NCI-H526 treated with DMSO at 0.1 percent for 48 hours (cell line): ENCODE measurements at places on chromosomes 11 and 22.
A peak's percentile ranks its signal among the peaks of the same experiment; 100 is the strongest.

DNA sequence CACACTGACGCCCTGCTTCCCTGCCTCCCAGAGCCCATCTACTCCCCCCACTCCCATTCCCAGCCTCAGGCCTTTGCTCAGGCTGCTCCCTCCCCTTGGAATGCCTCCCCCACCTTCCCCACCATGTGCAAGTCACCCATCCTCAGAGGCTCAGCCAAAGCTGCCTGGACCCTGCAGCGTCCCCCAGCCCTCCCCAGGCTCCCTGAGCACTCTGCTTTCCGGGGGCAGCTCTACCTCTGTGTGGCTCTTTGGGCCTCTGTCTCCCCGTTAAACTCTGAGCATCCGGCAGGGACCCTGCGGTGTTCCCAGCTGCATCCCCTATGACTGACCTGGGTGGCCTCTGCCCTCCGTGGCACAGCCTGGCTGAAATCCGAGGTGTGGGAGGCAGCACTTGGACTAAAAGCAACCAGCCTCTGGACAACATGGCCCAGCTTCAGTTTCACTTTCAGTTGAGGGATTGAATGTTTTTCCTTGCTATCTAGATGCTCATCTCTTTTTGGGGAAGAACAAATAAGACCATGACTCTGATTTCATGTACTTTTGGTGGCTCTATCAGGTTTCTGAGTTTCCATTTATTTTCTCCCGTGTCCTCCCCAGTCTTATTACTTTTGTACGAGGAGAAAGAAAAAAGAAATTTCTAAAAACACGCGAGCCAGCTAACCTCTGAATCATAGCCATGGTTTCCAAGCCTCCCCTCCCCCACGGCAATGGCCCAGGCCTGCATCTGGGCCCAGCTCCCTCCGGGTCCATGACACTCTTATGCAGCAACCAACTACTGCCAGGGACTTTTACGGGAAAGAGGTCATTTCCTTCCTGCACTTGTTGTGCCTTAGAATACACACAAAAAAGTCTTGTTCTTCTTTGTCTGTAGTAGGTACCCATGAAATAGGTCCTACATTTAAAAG, 3.8 kb downstream of the APOL3 start:
- DNase-seq, result no peak

GRCh38 chr11:41031551-41032060, 427.8 kb downstream of the LRRC4C start:
- DNase-seq, result no peak

DNA sequence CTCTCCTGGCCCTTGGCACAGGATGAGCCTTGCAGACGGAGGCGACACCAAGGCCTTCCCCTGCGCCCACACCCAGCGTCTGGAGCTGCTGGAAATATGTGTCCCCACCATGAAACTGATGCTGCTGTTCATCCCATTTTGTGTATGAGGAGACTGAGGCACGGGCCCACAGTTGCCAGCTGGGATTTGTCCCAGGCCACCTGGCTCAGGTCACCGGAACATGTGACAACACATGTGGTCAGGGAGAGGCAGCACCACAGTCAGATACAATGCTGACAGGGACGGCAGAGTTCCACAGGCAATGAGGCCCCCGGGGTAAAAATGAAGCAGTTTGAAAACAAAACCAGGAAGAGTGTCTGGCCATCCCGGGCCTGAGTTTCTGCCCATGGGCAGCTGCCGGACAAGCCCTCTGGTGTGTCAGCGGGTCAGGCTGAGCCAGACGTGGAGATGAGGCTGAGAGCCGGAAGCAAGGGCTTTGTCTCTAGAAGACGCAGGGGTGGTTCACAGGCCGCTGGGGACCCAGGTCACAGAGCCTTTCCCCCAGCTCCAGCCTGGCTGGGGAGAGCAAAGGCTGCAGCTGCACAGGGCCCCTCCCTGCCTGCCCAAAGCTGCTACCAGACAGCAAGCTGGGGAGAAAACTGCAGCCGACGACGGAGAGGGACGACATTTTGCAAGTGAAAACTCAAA, 80.7 kb downstream of the CDKN1C start:
- DNase-seq, result no peak

GRCh38 chr11:33617672-33618350, 82.8 kb downstream of the C11orf91 start:
- no peak for DNase-seq

- DNase-seq, result no peak
These were observed 29.4 kb downstream of the GRIK4 start for GRCh38 chr11:120540744-120541465.

DNA sequence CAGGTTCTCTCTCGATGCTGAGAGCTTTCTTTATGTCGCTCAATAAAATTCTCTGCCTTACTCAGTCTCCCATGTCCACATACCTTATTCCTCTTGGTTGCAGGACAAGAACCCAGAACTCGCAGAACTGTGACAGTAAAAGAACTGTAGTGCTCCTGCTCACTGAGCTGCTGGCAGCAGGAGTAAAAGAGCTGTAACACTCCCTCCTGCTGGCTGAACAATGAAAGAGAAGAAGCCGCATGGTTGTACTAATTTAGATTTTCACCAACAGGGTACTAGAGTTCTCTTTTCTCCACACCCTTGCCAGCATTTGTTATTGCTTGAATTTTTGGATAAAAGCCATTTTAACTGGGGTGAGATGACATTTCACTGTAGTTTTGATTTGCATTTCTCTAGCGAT, 433.2 kb downstream of the GUCY1A2 start:
- DNase-seq, result peak; percentile 38

- no peak for DNase-seq
These were observed 216.5 kb upstream of the CADM1 start for GRCh38 chr11:115720602-115721245.

DNA sequence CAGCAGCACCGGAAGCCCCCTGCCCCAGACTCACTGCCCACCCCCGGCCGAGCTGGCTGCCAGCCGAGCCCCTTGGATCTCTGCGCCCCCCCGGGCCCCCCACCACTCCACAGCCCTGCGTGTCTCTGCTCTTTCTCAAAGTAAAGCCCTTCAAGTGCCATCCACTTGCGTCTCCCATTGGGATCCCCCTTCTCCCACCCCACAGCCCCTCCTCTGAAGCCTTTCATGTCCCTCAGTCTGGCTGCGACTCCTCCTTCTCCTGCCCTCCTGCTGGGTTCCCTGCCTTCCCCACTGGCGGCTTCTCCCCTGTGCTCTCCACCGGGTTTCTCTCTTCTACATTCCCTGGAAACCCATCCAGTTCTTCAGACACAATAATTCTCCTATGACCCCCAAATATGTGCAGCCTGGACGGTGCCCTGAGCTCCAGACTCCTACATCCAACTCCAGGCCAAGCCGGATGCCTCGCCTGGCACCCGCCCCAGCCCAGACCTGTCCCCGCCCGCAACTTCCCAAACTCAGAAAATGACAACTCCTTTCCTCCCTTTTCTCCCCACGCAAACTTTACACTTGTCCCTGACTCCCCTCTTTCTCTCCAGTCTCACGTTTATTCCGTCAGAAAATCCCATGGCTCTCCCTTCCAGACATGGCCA, 108.9 kb downstream of the WNT7B start:
- no peak for DNase-seq

GRCh38 chr22:26658161-26658560, 773 bp downstream of the MIAT start:
- DNase-seq, result no peak

DNA sequence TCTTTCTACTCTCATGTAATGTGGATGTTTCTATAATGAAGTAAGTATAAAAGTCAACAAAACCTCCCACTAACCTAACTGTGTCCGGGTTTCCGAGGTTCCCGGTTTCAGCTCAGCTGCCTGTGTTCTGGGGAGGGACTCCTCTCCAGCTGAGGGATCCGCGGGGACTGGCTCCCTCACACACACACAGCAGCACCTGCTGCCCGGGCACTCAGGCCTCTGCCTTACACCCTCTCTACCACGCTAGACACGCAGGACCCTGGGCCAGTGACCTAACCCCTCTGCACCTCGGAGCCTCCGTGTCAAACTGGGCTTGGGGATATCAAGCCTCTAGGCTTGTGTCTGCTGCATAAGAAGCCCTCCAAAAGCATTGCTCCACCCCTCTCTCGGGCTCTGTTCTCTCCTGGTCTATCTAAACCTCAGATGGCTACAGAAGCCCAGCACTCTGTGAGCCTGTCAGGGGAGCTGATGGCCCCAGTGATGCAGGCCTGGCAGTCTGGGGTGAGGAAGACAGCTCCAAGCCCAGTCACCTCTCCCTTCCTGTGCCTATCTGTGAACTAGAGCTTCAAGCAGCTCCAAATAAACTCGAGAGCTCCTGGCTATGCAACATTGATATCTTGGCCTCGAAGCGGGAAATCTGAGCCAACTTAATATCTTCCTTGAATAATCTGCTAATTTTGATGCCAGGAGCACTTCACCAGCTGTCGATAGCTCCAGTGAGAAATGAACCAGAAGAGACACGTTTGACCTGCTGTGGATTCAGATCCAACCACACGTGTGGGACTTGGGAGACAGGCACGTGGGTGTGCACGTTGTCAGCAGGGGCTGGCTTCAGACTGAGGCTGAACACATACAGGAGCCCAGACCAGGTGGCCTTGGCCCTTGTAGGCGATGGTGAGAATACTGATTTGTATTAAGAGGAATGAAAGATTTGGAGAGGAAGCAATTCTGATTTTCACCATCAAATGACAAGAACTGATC, 232.7 kb upstream of the B3GAT1 start:
- no peak for DNase-seq

- no peak for DNase-seq
These were observed 13.1 kb downstream of the OR10W1 start for GRCh38 chr11:58254936-58255335.

GRCh38 chr11:87281496-87281895, 243.8 kb downstream of the TMEM135 start:
- no peak for DNase-seq

GRCh38 chr11:107131756-107132155, 113.5 kb upstream of the GUCY1A2 start:
- no peak for DNase-seq

DNA sequence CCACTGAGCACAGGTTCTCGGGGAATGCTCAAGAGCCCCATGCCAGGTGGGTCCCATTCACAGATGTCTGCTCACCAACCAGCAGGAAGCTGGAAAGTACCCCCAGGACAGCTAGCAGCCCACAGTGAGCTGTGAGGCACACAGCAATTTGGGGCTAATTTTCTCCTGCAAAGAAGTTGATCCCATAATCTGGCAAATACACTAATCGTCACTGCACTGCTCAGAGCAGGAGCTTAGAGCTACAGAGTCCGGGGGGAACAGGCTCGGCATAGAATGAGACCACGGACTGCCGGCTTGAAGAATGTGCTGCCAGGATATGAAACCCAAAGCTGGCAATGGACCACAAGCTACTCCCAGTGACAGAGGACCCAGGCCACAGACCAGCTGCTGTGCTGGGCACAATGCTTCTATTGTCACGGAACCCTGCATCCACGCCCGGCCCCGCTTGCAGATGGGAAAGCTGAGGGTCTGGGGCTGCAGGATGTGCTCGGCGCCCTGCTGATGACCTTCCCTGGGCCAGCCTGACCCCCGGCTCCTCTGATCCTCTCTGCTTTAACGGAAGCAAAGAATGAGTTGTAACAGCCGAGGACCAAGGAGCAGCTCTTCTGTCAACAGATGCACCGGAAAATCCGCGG, 239.7 kb downstream of the CTTN start:
- peak; percentile 19 for DNase-seq

DNA sequence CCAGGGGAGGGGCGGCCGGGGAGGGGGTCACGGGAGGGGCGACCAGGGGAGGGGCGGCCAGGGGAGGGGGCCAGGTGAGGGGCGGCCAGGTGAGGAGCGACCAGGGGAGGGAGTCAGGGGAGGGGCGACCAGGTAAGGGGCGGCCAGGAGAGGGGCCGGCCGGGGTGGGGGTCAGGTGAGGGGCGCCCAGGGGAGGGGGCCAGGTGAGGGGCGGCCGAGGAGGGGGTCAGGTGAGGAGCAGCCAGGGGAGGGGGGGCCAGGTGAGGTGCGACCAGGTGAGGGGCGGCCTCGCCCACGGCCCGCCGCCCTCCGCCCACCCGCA, 355 bp downstream of the TESMIN start:
- no peak for DNase-seq

- DNase-seq, result no peak
These were observed 4.5 kb downstream of the RPS6KB2 start for GRCh38 chr11:67432655-67433349.

GRCh38 chr22:30188911-30189310, 57.6 kb downstream of the LIF start:
- no peak for DNase-seq

DNA sequence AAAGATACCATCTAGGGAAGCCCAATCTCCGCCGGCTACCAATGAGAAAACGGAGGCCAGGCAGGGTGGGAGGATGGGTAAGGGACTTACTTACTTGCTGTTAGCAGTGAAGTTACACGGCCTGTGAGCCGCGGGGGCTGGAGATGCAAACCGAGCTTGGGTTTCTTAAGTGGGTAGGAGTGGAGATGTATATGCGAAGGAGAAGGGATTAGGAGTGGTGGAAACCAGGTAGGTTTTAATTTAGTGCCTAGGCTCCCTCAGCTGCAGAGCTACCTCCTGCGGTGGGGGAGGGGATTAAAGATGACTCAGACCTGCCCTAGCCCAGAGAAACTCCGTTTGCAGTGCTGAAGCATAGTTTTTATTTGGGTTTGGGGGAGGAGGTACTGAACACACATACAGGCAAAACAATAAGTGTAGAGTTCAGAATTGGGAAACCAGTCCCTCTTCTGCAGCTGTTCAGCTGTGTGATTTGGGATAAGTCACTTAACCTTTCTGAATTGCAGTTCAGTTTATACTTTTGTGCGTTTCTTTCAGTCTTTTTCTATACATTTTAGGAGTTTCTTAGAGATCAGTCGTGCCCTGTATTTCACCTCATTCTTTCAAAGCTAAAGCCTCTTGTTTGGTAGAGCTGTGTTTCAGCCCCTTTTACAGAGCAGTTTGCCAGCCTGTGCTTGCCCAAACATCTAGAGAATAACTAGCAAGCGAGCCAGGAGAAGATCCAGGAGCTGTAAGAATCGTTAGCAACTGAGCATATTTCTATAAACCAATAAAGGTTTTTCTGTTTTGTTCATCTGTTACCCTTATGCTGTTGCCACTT, 596 bp upstream of the TNRC6B start:
- DNase-seq, result no peak

DNA sequence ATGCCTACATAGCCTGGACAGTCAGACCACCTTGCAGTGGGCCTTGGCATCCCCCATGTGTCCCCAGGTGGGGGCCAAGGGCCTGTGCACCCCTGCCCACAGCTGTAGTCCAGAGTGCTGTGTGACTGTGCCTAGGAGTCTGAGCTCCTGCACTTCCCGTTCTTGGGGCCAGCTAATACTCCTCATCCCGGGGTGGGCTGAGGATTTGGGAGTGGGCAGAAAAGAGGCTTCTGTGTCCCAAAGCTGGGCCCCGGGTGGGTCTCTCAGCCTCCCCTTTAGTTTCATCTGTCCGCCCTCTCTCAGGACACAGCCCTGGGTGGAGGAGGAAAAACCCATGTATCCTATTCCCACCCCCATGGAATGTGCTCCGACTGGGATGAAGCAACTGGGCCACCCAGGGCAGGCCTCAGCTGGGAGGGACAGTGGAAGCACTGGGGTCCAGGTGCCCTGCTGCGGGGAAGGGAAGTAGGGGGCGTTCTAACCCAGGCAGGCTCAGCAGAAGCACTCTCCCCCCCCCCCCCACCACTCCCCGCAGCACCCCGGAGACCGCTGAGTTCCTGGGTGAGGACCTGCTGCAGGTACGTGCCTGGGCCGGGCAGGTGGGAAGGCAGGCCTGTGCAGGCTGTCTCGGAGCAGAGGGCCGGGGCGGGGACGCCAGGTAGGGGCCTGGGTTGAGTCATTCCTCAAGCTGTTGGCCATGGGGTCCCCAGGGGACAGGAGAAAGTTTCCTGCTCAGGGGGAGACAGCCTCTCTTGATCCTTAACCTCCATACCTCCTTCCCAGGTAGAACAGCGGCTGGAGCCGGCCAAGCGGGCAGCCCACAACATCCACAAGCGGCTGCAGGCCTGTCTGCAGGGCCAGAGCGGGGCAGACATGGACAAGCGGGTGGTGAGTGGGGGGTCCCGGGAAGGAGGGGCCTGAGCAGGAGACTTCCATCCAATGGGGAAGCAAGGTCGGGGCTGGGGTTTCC, 1.4 kb downstream of the SH3BP1 start:
- no peak for DNase-seq
